ENCODE measurements at places on chromosomes 12 and 14.

DNA sequence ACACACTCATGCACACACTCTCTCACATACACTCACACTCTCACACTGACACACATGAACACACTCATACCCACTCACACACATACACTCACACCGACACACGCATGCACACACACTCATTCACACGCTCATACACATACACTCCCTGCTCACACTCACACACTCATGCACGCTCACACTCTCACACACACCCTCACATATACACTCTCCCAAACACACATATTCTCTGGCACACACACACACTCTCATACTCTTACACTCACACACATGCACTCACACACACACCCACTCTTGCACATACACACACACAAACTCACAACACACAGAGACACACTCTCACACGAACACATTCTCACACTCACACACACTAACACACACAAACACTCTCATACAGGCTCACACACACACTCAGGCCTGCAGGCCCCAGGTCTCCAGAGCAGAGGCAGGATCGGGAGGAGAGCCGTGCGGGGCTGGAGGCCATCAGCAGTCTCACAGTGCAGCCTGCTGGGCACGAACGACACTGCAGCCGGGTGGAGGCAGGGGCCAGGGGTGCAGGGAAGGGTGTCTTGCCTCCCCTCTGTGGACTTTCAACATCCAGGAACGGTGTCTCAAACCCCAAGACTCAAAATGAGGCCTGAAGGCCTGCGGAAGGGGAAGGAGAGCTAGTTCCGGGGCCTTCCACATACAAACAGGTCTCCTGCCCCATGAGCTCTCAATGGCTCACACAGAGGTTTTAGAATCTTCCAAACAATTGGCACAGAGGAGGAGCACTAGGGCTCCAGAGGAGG lies 148.7 kb downstream of the ANO2 start:
- no peak for DNase-seq

DNA sequence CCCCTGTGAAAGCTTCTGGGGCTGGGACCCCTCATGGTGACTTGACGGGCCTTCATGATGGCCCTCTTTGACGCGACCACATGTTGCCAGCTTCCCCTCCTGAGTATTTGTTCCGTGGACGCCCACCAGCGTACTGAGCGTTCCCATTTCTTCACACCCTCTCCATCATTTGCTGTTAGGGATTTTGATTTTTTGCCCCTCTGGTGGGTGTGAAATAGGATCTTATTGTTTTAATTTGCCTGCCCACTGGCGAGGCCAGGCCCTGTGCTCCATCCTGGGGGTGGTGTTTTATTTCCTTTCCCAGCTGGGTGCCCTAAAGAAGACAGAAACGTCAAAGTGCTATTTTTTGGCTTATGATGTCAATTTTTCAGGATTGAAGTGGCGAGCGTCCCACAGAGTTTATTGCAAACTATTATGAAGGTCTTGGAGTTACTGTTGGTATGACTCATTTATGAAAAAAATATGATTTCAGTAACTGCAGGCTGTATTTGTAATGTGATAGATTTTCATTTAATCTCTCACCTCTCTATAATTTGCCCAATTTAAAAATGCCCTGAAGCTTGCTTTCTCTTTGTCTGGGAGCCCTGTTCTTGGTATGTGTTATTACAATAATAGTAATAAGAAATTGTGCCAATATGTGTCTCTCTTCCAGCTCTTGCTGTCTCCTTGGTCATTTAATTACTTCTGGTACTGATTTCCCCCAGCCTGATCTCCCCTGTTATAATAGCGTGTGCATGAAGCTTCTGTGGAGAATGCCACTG lies 99.6 kb downstream of the SLC25A47 start:
- no peak for DNase-seq

GRCh38 chr12:47383942-47384341 lies 304.2 kb upstream of the AMIGO2 start:
- DNase-seq: peak; percentile 21

DNA sequence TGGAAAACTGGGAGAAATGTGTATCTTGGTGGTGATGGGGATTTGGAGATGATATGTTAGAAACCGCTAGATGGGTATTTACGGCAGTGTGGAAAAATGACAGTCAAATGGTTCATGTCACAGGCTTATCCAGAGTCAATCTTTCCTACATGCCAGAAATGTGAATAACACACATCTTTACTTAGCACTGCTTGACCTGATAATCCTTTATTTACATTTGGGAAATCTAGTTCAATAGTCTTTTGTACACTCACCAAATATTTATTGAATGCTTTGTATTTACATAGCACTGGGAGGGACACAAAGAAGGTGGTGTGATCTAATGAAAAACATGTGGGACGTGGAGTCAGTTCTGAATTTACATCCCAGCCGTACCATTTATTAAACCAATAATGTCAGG lies 208.2 kb downstream of the DIO2 start:
- DNase-seq: no peak

GRCh38 chr14:31137214-31137889 lies 70.2 kb downstream of the HECTD1 start:
- no peak for DNase-seq

GRCh38 chr12:68263366-68263765 lies 10.0 kb upstream of the IL22 start:
- no peak for DNase-seq

- DNase-seq: no peak
Observed at GRCh38 chr12:59699421-59700152, 103.8 kb downstream of the SLC16A7 start.

DNA sequence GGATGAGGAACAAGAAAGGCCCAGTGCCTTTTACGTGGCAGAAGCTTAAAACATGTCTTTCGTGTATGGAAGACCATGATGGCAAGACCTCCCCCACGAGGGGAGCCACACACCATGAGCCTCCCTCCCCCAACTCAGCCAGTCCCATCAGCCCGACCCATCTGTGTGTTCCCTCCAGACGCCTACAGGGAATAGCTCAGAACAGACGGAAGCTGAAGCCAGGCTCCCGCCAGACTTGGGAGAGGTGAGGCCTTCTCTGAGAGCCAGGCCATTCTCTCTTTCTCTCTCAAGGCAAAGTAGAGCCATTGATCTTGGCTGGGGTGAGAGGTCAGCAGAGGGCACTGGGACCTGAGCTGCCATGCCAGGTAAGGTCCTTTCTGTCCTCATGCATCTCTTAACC lies 9.5 kb downstream of the REM2 start:
- DNase-seq: no peak

- peak; percentile 19 for DNase-seq
Observed at GRCh38 chr14:106417224-106418049, 891.1 kb downstream of the TMEM121 start.

DNA sequence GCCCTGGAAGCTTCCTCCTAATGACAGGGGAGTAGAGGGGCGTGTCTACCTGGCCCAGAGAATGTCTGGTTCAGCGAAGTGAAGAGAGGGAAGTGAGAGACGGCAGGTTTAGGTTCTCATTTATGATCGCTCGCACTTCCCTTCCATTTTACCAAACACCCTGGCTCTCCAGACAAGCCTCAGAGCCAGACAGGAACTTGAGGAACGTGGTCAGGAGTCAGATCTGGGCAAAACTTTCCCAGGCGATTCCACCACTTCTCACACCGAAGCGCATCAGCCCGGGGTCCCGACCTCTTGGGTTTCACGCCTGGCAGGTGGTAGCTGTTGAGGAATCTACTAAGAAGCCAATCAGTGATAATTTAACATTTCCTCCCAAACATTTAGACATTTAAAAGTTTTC lies 21.3 kb downstream of the ACTN1 start:
- no peak for DNase-seq

- DNase-seq: no peak
Observed at GRCh38 chr14:99779751-99780150, 13.5 kb upstream of the EML1 start.

DNA sequence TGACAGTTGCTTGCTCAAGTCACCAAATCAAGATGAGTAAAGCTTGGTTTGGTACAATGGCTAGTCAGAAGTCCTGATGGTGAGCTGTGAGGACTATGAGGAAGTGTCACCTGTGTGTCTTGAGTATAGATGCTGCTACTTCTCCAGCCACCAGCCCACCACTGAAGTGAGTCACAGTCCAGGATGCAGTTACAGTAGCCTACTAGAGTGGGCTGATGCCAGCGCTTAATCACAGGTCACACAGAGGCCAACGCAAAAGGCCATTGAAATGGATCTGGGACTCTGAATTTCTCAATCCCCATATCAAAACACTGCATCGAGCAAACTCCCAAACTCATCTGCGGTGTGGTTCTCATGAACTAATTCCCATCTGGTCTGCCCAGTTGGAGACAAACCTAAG lies 223.1 kb downstream of the ANO6 start:
- no peak for DNase-seq

DNA sequence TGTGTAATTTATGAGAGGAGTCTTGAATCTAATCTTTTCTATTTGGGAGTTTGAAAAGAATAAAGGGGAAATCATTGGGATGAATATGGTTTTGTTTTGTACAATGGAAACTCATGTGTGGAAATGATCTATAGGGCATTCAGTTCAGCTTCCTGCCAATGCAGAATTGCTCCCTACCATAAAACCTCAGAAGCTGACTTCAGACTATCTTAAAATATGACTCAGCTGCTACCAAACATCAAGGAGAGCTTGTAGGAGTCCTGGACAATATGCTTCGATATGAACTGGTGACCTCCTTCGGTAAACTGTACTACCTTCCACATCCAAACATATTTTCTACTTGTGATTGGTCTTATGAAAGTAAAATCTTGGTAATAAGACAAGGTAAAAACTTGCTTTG lies 160.6 kb downstream of the CAPZA3 start:
- no peak for DNase-seq

- DNase-seq: peak; percentile 10
Observed at GRCh38 chr12:111181143-111181726, 187.7 kb downstream of the PHETA1 start.

GRCh38 chr12:121992059-121992879 lies 29.4 kb upstream of the BCL7A start:
- peak; percentile 36 for DNase-seq

- no peak for DNase-seq
Observed at GRCh38 chr14:102500158-102500662, 9.4 kb downstream of the ANKRD9 start.

GRCh38 chr14:30996892-30997659 lies 28.4 kb upstream of the AP4S1 start:
- DNase-seq: no peak
